ENCODE measurements at places on chromosomes 16 and 17. TPM values are rescaled to one million over a fixed set of nuclear protein-coding genes. Genes with fewer than 3 reads are reported as not detected.

DNA sequence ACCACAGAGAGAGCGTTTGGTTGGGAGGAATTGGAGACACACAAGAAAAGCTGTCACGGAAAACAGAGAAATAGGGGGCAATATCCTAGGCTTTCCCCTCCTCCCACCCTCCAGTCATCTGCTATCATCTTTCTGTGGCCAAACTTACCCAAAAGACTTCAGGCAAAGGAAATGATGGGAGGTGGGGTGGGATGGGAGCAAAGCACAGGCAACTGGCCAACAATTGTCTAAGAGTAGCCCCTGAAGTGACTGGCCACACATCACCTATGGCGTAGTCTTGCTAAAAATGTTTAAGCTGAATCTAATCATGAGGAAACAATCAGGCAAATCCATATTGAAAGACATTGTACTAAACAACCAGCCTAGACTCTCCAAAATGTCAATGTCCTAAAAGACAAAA is 46.9 kb upstream of the ALOX12 start:
- no peak overlapping the region for H3K4me3 ChIP-seq
- H3K27ac ChIP-seq = no peak overlapping the region
- H3K36me3 ChIP-seq = no peaks in the 10 kb centered on the region
- DNase-seq = no peak
- no peaks in the 10 kb centered on the region for H3K27me3 ChIP-seq

DNA sequence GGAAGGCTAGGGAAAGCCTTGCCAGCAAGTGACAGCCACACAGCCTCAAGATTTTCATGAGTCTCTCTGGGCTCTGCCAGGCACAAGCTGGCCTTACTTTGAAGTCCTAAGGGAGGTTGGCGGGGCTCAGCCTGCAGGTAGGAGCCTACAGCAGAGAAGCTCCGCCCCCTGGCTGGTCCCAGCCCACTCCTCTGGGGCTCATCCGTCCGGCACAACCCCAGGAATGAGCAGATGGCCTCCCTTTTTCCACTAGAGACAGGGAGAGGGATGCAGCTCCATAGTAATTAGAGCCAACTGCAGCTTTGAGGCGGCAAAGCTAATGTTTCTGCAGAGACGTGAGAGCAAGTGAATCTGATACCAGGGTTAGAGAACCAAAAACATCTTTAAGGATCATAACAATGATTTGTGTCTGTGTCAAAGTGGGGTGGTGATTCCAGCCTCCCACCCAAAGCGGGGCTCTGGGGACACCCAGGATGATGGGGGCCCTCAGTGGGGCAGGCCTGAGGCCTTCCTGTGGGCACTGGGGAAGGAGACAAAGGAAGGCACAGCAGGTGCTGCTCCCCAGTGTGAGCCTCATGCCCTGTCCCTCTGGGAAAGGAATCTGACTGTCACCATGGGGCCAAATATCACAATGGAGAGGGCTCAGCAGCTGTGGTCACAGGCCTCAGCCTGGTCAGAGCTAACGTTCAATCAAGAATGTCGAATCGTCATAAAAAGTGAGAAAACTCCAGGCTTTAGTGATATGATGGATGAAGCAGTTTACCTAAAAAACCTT is 61.5 kb downstream of the RBFOX3 start:
- H3K4me1 ChIP-seq = no peaks in the 10 kb centered on the region
- no peak overlapping the region for H3K4me3 ChIP-seq
- no peaks in the 10 kb centered on the region for H3K27me3 ChIP-seq
- no peak for DNase-seq
- no peaks in the 10 kb centered on the region for H3K36me3 ChIP-seq
- H3K27ac ChIP-seq = no peak overlapping the region

GRCh38 chr16:49994006-49994405 is 31.0 kb upstream of the CNEP1R1 start:
- no peak overlapping the region for H3K27ac ChIP-seq
- no peaks in the 10 kb centered on the region for H3K36me3 ChIP-seq
- DNase-seq = no peak
- H3K4me3 ChIP-seq = no peak overlapping the region
- H3K4me1 ChIP-seq = no peaks in the 10 kb centered on the region
- no peaks in the 10 kb centered on the region for H3K27me3 ChIP-seq

GRCh38 chr16:57482845-57483545 is 3.3 kb downstream of the DOK4 start:
- no peak for DNase-seq
- no peak overlapping the region for H3K4me3 ChIP-seq
- no peaks in the 10 kb centered on the region for H3K27me3 ChIP-seq

- H3K27me3 ChIP-seq = no peaks in the 10 kb centered on the region
- H3K27ac ChIP-seq = no peak overlapping the region
- no peak for DNase-seq
Measured at GRCh38 chr16:28104404-28104803, 40.9 kb upstream of the GSG1L start.

TEKT5 gene
- total RNA-seq = not detected

DNA sequence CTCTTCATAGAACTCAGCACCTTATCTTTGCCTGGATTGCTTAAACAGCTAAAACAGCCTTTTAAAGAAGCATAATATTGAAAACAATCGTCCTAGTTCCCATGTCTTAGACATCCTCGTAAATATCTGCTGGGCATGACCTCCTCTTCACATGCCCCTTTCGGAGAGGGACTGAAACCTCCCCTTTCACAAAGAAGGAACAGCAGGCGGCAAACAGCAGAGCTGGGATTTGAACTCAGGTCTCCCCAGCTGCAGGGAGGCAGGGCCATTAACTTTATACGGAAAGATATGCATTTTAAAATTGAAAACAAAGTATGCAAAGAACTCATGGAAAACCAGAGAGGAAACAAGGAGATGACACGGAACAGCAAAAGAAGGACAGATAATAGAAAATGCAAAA is 249.9 kb downstream of the FOXL1 start:
- no peak for DNase-seq
- H3K4me3 ChIP-seq = no peak overlapping the region
- H3K4me1 ChIP-seq = peaks cover 4% of the 10 kb centered on the region
- no peaks in the 10 kb centered on the region for H3K36me3 ChIP-seq

- H3K27me3 ChIP-seq = peaks cover 11% of the 10 kb centered on the region
- peak overlapping the region; percentile 36 for H3K4me3 ChIP-seq
- DNase-seq = no peak
- peaks cover 2% of the 10 kb centered on the region for H3K4me1 ChIP-seq
- no peaks in the 10 kb centered on the region for H3K36me3 ChIP-seq
Measured at GRCh38 chr17:60139438-60140285, 10.1 kb upstream of the CA4 start.

CASKIN1 gene
- total RNA-seq = not detected

FSCN2 gene
- 9.2 TPM for total RNA-seq

DNA sequence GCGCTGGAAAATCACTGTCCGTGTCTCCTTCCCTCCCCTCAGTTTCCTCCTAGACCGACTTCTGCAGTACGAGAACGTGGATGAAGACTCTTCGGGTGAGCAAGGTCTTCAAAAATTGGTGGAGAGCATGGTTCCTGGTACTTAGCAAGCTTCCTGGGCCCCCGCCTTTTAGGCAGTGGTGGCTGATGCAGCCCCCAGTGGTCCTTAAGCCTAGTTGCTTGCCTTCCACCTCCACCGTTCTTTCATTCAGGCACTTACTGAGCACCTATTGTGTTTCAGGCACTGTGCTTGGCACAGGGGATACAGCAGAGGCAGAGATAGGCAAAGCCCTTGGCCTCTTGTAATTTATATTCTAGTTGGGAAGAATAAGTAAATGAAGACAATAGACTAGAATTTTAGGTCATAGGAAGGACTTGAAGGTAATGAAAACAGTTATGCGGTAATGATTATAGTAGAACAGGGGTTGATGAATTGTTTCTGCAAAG is 767 bp downstream of the INO80E start:
- no peaks in the 10 kb centered on the region for H3K27me3 ChIP-seq
- peaks cover 14% of the 10 kb centered on the region for H3K36me3 ChIP-seq
- no peak overlapping the region for H3K27ac ChIP-seq
- no peak for DNase-seq

DNA sequence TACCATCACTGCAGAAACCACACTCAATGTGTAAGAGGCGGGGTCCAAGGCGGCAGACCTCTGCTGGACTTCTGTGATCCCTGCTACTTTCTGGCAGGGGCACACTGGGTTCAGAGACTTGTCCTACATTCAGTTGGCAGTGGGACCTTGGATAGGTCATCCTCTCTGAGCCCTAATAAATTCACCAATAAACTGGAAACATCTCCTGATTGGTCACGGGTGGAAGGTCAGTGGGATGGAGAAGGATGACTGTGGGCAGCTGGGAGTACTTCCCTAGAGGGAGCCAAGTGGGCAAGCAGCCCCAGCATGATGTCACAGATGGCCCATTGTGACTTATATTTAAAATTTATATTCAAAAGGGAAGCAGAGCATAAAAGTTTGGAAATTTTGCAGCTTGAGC is 49.7 kb downstream of the RNF112 start:
- H3K4me1 ChIP-seq = peaks cover 6% of the 10 kb centered on the region
- H3K36me3 ChIP-seq = no peaks in the 10 kb centered on the region
- H3K27ac ChIP-seq = no peak overlapping the region
- DNase-seq = no peak
- no peak overlapping the region for H3K4me3 ChIP-seq

DNA sequence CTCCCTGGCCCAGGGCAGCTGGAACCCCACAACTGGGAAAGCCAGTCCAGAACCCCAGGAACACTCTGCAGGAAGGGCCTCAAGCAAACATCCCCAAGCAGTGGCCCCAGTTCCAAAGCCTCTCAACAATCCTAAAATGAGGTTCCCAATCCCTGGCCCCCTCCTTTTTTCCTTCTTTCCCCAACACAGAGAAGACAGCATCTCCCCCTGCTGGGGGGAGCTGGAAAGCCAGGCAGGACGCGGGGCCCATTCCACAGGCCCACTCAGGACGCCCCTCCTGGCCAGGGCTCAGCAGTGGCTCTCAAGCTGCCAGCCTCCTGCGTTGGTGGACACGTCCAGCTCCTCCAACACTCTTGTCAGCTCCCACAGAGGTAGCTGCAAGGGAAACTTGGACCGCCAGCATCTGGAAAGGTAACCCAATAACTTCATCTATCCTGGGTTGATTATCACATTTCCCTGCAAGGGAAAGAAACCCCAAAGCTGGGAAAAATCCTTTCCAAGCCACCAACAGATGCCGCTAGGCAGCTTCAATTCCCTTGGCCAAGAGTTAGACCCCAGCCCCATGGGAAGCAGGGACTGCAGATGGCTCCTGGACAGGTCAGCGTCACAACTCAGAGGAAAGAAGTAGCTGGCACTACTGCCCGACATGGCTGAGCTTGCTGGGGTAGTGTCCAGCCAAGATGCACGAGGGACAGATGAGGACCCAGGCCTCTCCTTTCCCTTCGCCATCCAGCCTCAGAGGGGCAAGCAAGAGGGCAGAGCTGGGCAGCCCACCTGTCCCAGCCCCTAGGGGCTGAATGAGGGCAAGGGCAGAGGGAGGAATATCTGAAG is 7.6 kb downstream of the HDAC5 start:
- no peak overlapping the region for H3K4me3 ChIP-seq
- peak overlapping the region; percentile 0 for H3K27ac ChIP-seq
- H3K4me1 ChIP-seq = peaks cover 36% of the 10 kb centered on the region
- peaks cover 28% of the 10 kb centered on the region for H3K36me3 ChIP-seq

DNA sequence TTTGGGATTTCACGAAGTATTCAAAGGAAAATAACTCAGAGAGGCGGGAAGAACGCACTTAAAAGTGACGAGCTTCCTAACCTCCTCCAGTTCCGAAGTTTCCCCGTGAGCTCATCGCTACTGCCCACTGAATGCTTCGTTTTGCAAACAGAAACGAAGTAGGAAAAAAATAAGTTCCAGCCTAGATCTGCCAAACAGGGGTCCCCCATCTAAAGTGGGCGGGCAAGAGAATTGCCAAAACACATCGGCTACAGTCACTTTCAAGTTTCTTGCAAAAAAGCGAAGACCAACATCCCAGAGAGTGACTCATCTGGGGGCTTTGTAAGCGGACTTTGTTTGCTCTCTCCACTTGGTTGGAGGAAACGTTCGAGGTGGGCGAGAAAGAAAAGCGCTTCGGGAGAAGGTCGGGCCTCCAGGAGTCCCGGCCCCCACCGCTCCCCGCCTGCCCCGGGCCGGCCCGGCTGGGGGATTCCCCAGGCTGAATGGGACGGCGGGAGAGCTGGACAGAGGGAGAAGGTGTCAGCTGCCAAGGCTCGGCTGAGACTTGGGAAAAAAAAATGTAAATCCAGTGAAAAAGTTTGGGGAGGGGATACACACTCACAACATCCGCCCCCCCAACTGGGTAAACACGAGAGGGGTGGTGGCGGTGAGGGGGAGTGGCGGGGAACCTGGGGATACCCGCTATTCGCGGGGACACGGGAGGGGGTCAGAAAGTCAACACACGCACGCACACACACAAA is 1.0 kb downstream of the VEZF1 start:
- H3K27ac ChIP-seq = peak overlapping the region; percentile 94
- H3K36me3 ChIP-seq = no peaks in the 10 kb centered on the region
- no peaks in the 10 kb centered on the region for H3K27me3 ChIP-seq
- H3K4me3 ChIP-seq = peak overlapping the region; percentile 85
- DNase-seq = no peak

DNA sequence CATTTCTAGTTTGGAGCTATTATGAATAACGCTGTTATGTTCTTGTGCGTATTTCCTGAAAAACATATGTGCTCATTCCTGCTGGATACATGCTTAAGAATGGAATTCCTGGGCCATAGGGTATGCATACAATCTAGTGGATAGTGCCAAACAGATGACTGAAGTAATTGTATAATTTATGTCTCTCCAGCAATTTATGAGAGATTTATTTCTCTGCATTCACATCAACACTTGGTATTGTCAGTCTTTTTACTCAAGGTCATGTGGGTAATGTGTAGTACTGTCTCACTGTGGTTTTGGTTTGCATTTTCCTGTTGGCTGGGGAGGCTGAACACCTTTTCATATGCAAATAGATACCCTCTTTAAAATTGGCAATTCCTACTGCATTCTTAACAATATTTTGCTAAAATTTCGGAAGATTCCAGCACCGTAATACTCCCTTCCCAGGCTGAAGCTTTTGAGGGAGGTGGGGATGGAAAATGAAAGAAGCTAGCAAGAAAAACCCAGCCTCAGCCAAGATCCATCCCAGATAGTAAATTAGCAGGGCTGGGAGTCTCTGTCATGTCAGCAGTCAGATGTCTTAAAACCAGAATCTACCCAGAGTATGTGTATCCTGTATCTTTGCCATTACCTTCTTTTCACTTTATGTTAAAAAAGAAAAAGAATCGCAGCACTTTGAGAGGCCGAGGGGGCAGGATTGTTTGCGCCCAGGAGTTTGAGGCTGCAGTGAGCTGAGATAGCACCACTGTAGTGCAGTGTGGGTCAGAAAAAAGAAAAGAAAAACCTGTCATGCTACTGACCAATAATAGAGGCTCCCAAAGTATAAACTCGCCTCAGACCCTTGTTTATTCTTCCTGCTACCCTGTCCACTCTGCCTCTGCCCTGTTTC is 204.9 kb downstream of the LGALS9B start:
- H3K36me3 ChIP-seq = peaks cover 5% of the 10 kb centered on the region
- no peak for DNase-seq
- peaks cover 13% of the 10 kb centered on the region for H3K4me1 ChIP-seq
- peak overlapping the region; percentile 90 for H3K27ac ChIP-seq
- H3K27me3 ChIP-seq = no peaks in the 10 kb centered on the region

- H3K4me1 ChIP-seq = no peaks in the 10 kb centered on the region
- H3K4me3 ChIP-seq = no peak overlapping the region
- H3K36me3 ChIP-seq = no peaks in the 10 kb centered on the region
- H3K27ac ChIP-seq = no peak overlapping the region
- no peaks in the 10 kb centered on the region for H3K27me3 ChIP-seq
Measured at GRCh38 chr17:56395787-56396186, 197.7 kb upstream of the NOG start.

DNA sequence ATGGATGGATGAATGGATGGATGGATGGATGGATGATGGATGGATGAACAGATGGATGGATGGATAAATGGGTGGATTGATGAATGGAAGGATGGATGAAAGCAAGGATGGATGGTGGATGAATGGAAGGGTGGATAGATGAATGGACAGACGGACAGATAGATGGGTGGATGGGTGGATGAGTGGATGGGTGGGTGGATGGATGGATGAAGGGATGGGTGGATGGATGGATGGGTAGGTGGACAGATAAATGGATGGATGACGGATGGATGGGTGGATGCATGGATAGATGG is 14.9 kb downstream of the SRL start:
- H3K27me3 ChIP-seq = no peaks in the 10 kb centered on the region
- DNase-seq = no peak
- H3K36me3 ChIP-seq = no peaks in the 10 kb centered on the region
